ENCODE measurements at places on chromosomes 5 and 9. TPM values are rescaled to one million over a fixed set of nuclear protein-coding genes. Genes with fewer than 3 reads are reported as not detected.

DNA sequence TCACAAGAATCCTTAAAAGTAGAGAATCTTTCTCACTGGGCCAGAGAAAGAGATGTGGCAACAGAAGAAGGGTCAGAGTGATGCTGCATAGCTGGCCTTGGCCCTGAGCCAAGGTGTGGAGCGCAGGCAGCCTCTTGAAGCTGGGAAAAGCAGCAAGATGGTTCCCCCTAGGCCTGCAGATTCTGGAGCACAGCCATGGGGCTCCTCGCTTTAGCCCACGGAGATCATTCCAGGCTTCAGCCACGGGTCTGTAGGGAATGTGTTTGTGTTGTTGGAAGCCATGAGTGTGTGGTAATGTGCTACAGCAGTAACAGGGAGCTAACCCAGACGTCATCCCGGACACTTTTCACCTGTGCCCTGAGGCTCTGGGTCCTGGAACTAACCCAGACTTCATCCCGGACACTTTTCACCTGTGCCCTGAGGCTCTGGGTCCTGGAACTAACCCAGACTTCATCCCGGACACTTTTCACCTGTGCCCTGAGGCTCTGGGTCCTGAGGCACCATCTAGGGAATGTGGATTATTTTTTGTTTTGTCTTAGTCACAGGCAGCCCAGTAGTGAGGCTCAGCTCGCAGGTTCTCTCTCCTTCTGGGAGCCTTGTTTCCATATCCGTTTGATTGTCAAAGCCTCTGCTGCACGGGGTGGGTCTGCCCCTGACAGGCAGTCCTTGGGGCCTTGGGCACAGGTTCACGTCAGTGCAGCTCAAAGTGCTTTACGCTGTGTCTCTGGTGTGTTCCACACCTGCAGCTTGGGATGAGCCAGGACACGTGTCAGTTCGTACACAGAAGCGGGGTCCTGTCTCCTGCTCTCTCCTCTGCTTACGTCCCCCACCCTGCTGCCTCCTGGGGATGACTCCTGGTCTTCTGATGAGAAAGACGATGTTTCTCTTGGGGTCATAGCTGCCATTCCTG, 56.3 kb upstream of the EXOC3 start:
- DNase-seq, result peak; percentile 8

DNA sequence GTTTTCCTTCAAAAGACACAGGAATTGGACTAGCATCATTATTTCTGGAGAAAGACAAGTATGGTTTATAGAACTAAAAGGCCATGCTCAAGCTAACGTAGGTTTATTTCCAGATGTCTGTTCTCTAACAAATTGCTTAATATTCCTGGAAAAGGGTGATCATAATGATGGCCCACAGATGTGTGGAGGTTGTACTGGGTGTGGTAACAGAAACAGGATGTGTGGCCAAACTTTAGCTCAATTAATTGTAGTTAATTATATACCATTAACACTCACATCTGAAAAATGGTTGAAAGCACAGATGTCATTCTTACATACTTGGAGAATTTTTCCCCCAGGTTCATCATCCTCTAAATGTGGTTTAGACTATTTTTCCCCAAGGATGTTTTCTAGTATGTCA, 292.7 kb upstream of the RASA1 start:
- DNase-seq, result no peak

The GRIN3A gene
- not detected for total RNA-seq

The GAS1 gene
- total RNA-seq, result 0.91 TPM
